PC-9 (cell line): ENCODE measurements at places on chromosomes 5 and 9. TPM values are rescaled to one million over a fixed set of nuclear protein-coding genes. Genes with fewer than 3 reads are reported as not detected.

- no peak for DNase-seq
These were observed 122.9 kb downstream of the CFAP90 start for GRCh38 chr5:7728076-7728475.

GRCh38 chr5:121029536-121030245, 565.6 kb downstream of the PRR16 start:
- no peak for DNase-seq

- no peak for DNase-seq
These were observed 64.2 kb downstream of the FGF18 start for GRCh38 chr5:171483551-171484135.

- no peak for DNase-seq
These were observed 5.6 kb downstream of the SLC2A8 start for GRCh38 chr9:127402401-127403090.

GRCh38 chr5:125607018-125607417, 816.2 kb upstream of the GRAMD2B start:
- DNase-seq: no peak

GRCh38 chr9:129886226-129887174, 51.2 kb downstream of the USP20 start:
- no peak for DNase-seq

GRCh38 chr9:8762479-8763085, 963.0 kb upstream of the DMAC1 start:
- DNase-seq: no peak

DNA sequence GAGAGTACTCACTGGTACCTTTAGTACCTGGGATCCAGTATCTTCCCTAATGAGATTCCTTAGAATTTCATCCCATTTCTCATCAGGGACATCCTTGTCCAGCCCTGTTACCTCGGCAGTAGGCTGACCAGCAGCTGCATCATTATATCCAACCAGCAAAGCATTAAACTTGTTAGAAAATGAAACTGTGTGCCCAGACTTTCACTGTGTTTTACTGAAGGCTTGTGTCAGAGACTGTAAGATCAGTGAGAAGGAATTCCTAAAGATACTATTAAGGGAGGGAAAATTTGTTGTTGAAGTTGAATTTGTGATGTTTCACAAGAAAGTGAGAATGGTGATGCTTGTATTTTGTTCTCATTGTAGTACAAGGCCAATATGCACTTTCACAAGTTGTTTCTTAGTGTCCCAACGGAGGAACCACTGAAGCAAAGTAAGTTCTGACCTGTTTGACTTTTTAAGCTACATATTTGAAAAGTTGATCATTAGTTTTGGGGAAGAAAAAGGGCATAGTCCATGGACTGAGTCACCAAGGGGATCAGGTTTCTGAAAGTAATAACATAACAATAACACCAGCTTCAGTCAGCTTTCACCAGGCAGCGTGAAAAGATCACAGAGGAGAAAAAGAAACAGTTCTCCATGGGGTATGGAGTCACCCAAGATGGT, 48.8 kb downstream of the GRAMD2B start:
- no peak for DNase-seq

DNA sequence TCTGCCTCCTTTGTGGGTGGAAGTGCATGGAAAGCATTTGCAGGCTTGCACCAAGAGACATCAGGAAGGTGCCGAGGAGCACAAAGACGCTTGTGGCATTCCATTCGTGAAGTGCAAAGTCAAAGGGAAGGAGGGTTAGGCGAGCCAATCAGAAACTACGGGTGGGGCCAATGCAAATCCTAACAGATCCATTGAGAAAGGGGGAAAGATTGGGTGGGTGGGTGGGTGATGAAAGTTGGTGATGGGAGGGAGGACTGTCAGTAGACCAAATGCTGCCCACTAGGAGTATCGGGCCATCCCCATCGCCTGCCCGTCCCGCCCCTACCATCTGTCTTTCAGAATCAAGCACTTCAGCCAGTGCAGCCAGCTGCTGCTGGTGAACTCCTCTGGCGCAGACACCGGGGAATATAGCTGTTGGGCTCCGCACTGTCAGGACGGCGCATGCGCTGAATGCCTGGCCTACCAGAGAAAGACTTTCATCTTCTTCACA, 17.1 kb upstream of the ANXA6 start:
- no peak for DNase-seq

DNA sequence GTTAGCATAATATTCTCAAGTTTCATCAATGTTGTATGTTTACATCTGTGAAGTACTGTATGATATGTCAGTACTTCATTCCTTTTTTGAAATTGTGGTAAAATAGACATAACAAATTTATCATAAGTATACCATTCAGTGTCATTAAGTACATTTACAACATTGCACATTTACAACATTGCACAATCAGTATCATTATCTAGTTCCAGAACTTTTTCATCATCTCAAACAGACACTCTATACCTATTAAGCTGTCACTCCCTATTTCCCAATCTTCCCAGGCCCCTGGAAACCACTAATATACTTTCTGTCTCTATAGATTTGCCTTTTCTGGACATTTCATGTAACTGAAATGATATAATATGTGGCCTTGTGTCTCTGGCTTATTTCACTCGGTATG, 75.1 kb upstream of the ATG10 start:
- DNase-seq: no peak

GRCh38 chr5:3913279-3913678, 317.6 kb downstream of the IRX1 start:
- DNase-seq: no peak

- no peak for DNase-seq
These were observed 14.8 kb downstream of the SAXO1 start for GRCh38 chr9:19018201-19018600.

GRCh38 chr9:136576269-136576626, 30.4 kb upstream of the NOTCH1 start:
- DNase-seq: peak; percentile 64

- DNase-seq: no peak
These were observed 9.5 kb downstream of the ARSK start for GRCh38 chr5:95564450-95564849.

GRCh38 chr5:141605523-141606277, 13.1 kb downstream of the DIAPH1 start:
- no peak for DNase-seq

DNA sequence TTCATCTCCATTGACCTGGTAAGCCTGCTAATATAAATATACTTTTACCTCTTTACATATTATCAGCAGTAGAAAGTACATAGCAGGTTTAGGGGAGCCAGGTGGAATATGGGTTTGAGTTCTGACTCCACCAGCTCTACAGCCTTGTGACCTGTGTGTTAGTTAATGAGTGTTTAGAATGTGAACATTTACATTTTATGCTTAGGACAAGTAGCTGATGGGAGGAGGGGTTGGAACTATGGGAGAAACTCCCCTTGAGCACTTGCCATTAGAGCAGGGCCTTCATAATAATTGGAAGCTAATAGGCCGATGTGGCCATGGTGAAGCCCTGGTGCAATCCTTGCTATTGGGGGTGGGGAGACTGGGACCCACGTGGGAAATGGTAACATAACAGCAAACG, 148.3 kb upstream of the NTRK2 start:
- DNase-seq: no peak

- DNase-seq: no peak
These were observed 44.6 kb upstream of the EIF4EBP3 start for GRCh38 chr5:140502834-140503233.

GRCh38 chr5:44945743-44946142, 137.0 kb downstream of the MRPS30 start:
- DNase-seq: no peak

GRCh38 chr9:129423216-129423615, 197.7 kb downstream of the C9orf50 start:
- no peak for DNase-seq

DNA sequence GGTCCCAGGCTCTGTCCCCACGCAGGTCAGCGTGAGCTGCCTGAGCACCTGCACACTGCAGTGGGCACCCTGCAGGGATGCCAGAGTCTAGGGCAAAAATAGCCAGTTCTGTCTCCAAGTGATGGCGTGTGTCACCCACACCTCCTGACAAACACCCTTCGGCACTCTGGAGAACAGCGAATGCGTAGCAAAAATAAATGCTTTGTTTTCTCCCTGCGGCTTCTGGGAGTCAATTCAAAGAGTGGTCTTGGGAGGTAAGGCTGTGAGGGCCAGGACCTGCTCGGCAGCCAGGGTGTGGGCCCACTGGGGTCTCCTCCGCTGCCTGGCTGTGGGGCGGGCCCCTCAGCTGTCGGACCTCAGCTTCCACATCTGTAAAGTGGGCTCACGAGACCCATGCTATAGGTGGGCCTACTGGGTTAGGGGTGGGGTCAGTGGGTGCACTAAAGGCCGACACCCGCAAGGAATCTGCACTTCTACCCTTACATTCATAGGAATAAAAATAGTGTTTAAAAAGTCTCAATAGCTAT, 37.4 kb downstream of the RASGEF1C start:
- no peak for DNase-seq

DNA sequence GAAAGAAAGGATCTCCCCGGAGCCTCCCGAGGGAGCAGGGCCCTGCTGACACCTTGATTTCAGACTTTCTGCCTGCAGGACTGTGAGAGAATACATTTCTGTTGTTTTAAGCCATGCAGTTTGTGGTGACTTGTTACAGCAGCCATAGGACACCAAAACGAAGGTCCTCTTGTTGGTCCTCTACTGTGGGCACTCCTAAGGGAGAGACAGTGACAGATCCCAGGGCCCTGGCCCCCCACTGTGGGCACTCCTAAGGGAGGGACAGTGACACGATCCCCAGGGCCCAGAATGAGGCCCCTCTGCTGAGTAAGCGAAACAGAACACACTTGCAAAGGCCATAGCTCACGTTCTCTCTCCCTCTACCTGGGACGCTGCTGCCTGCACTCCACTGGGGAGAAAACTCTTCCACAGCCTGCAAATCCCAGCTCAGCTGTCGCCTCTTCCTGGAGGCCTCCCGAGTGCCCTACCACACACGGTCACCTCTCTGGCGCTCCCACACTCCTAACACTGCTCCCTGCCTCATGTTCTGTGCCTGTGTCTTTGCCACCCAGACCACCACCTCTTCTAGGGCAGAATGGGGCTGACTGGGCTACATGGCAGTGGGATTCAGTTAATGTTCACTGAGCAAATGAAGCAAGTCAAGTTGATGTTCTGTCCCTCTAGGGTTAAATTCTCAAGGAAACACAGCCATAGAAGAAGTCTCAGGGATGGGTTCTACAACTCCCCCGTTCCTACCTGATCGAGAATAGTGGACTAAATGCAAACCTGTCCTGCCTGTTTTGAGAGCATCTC, 23.8 kb downstream of the ANKS6 start:
- DNase-seq: no peak

- no peak for DNase-seq
These were observed 3.2 kb downstream of the TDRD7 start for GRCh38 chr9:97415146-97415545.

DNA sequence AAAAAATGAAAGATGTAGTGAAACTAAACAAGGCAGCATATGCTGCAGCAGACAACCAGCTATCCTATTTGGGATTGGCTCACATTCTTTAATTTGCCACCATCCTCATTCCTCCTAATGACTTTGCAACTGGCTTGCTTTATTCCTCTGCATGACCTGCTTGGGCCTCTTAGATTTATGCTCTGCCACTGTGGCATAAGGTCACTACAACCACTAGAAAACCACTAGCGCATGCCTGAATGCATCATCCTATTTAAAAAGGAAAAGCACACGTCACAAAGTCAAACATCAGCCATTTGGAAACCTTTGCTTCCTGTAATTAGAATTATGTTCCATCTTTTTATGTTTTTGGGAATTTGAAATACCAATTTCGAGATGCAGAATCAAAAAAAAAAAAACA, 40.8 kb upstream of the CCDC152 start:
- no peak for DNase-seq

- no peak for DNase-seq
These were observed 57.9 kb downstream of the GCNT1 start for GRCh38 chr9:76516871-76517270.

DNA sequence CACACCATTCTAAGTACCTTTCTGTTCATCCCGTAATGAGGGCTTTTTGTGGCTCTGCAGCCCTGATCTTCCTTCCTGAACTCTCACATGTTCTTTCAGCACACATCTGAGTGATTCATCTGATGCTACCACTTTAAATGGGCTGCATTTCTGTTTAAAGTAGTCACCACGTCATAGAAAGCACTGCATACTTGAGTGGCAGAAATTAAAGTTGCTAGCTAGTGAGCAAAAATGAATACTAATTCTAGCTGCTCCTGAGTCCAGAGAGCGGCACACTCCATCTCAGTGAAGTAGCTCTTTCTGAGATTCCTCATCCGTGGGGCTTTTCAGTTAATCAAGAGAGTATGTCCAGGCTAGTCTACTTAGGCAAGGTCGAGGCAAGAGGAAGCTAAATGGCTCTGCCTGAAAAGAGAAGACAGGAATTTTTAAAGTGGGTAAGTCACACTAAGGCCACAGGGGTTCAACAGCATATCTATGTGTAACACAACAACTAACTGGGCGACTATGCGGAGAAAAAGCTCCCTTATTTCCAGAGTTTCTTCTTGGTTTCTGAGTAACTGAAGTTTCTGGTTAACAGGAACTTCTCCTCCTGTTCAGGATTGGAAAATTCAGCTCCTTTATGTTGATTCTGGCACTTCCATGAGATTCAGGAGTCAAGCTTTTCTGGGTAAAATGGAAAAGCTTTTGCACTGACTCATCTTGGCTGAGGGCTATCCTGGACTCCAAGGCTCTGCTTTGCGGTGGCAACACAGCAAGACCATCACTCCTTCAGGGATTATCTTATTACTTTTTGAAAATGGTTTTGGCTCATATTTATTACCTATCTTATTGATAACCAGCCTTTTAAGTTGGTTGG, 109.5 kb downstream of the TAF11L14 start:
- DNase-seq: no peak

- DNase-seq: peak; percentile 100
These were observed 297.9 kb upstream of the PTGER4 start for GRCh38 chr5:40381676-40382363.

DNA sequence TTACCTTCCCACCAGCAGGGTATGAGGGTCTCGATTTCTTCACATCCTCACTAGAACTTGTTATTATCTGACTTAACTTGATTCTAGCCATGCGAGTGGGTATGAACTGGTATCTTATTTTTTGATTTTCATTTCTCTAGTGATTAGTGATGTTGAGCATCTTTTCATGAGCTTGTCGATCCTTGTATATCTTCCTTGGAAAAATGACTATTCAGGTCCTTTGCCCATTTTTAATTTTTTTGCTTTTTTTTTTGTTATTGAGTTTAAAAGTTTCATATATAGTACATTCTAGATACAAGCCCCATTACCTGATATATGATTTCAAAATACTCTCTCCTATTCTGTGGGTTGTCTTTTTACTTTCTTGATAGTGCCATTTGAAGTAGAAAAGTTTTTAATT, 61.5 kb downstream of the PHF2 start:
- DNase-seq: no peak

DNA sequence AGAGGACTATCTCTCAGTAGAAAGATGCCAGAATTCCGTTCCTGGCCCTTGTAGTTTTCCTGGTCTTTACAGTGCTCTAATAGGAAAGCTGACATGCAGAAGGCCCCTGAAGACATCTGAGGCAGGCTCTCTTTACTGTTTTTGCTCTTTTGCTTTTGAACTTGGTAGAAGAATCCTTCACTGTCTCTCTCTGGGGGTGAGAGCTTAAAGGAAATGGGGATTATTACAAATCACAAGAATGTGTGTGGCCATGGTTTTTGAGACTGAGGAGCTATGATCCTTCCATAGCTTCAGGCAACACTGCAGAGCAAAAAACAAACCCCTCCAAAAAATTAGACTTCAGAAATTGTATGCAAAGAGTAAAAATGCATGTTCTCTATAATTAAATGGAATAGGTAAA, 89.2 kb downstream of the PPIC start:
- no peak for DNase-seq

Gene TOR4A
- 48.9 and 59.9 TPM in 2 replicates for total RNA-seq

Gene FYB1
- total RNA-seq: 7.1 and 10.5 TPM in 2 replicates

Gene TSC1
- 51.2 and 61.0 TPM in 2 replicates for total RNA-seq

Gene RNF224
- total RNA-seq: 3.9 and 4.7 TPM in 2 replicates

Gene SERINC5
- total RNA-seq: 68.8 and 77.7 TPM in 2 replicates

Gene SOX30
- total RNA-seq: 0.11 TPM in 1 of 2 replicates, not detected in the other

Gene OTULINL
- 4.1 and 7.1 TPM in 2 replicates for total RNA-seq

Gene GOLM1
- total RNA-seq: 92.5 and 94.7 TPM in 2 replicates

Gene SPATA9
- 0.55 TPM in 1 of 2 replicates, not detected in the other for total RNA-seq
